T-helper 17 cell (primary cell): ENCODE measurements at places on chromosomes 5 and 9.

GRCh38 chr9:93536874-93537273 lies 39.5 kb upstream of the PHF2 start:
- no peak for DNase-seq

- DNase-seq: no peak
Measured at GRCh38 chr9:18982262-18982620, 50.8 kb downstream of the SAXO1 start.

- DNase-seq: no peak
Measured at GRCh38 chr9:137025517-137025966, 2.5 kb downstream of the ABCA2 start.

- no peak for DNase-seq
Measured at GRCh38 chr5:118906947-118907346, 81.4 kb downstream of the DTWD2 start.

- no peak for DNase-seq
Measured at GRCh38 chr5:55701462-55702103, 10.5 kb downstream of the SLC38A9 start.

- DNase-seq: no peak
Measured at GRCh38 chr9:23596913-23597634, 229.0 kb downstream of the ELAVL2 start.

- no peak for DNase-seq
Measured at GRCh38 chr5:54908774-54909525, 76.4 kb downstream of the ESM1 start.

- no peak for DNase-seq
Measured at GRCh38 chr9:19618816-19619215, 170.0 kb downstream of the SLC24A2 start.

GRCh38 chr5:161263191-161263590 lies 283.3 kb downstream of the GABRB2 start:
- DNase-seq: no peak

- no peak for DNase-seq
Measured at GRCh38 chr5:128196791-128197190, 113.2 kb downstream of the SLC12A2 start.

GRCh38 chr5:176601901-176602482 lies 8.0 kb downstream of the GPRIN1 start:
- no peak for DNase-seq
